Stimulated activated naive B cell treated with anti-CD40 and anti-IgM and Interleukin-4, amounts not matched to agents 10 μg/mL and 1 μg/mL and 100 μg/mL, for 72 hours (primary cell): ENCODE measurements at places on chromosomes 12 and 14.

- peak; percentile 55 for DNase-seq
Measured at GRCh38 chr14:96100161-96101064, 61.3 kb downstream of the C14orf132 start.

GRCh38 chr14:36723530-36723929 is 61.9 kb downstream of the PAX9 start:
- DNase-seq, result no peak

GRCh38 chr12:57842342-57843294 is 3.9 kb downstream of the CTDSP2 start:
- DNase-seq, result no peak

- no peak for DNase-seq
Measured at GRCh38 chr12:80707830-80708258, 410 bp downstream of the MYF6 start.

- DNase-seq, result no peak
Measured at GRCh38 chr12:116591855-116592637, 32.9 kb downstream of the MAP1LC3B2 start.
